ENCODE measurements at places on chromosomes 13 and 19.
A peak's percentile ranks its signal among the peaks of the same experiment; 100 is the strongest.

- no peak for DNase-seq
Observed at GRCh38 chr13:99702687-99703319, 201.5 kb downstream of the TM9SF2 start.

- DNase-seq = no peak
Observed at GRCh38 chr19:5086230-5086629, 117.3 kb downstream of the KDM4B start.

GRCh38 chr13:113839536-113840204, 24.2 kb downstream of the GAS6 start:
- no peak for DNase-seq

- DNase-seq = no peak
Observed at GRCh38 chr19:19115954-19116353, 22.3 kb downstream of the TMEM161A start.

- peak; percentile 48 for DNase-seq
Observed at GRCh38 chr19:16888629-16889365, at the start of gene F2RL3. Gene F2RL3, plus strand, starts transcription at chr19:16888999. Its CDS starts 191 bp downstream, at chr19:16889190.

DNA sequence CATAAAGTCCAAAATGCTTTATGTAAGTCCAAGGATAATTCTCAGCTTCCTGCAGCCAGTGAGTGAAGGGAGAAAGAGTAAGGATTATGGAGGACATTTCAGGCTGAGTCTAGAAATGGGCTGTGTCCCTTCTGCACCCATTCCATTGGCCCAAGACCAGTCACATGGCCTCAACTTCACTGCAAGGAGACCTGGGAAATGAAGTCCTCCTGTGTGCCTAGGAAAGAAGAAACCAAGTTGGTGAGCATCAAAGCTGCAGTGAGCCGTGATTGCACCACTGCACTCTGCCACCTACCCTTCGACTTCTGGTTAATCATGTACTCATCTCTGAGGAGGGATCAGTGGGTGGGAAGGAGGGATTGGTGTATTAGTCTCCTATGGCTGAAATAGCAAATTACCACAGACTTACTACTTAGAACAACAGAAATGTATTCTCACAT, 3.6 kb upstream of the CD37 start:
- DNase-seq = no peak

GRCh38 chr19:41226053-41226873, 7.2 kb downstream of the AXL start:
- DNase-seq = no peak

GRCh38 chr19:40585241-40585981, 8.7 kb downstream of the SHKBP1 start:
- peak; percentile 33 for DNase-seq

- no peak for DNase-seq
Observed at GRCh38 chr19:54493967-54494585, 8.6 kb upstream of the LAIR2 start.

Measured in NCI-H2029 (cell line).